ENCODE measurements at places on chromosomes 5 and 9.

DNA sequence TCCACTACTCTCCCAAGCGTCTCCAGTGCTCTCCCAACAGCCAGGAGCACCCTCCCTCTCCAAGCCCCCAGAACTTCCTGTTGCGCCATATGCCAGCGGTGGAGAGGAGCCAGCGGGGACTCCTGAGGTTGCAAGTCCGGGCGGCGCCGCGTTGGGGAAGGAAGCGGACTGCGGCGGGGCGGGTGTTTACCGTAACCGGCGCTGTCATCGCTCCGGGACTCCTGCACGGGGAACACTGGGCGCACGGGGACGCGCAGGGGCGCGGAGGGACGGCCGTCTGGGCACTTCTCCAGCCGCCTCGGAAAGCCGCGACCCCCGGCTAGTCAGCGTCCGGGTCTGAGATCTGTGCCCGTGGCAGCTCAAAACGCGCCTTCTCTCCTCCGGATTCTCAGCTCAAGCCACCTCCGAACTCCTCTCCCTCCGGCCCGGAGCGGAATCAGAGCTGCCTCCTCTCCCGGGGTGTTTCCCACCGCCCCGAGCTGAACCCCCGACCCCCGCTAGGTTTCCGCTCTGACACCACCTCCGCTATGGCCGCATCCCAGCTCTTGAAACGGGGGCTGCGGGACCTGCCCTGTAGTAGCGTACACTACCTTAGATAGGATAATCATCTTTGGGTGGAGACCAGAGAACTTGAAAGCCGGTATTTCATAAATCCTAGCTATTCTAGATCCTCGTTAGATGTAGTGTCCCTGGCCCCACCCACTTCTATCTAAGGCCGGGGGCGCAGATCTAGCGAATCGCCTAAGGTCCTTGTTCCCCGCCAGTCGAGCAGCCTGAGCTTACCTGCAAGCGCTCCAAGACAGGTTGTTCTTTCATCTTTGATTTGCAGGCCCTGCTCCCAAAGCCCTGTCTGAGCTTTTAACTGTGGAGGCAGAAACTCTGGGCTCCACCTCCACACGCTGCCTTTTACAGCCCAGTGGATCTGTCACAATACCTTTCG, at the start of gene TRPM6:
TSS of gene TRPM6 (minus strand) at position 881 of the 940 bp plus-strand sequence. CDS start at position 816, 65 bp downstream.
- no peak for DNase-seq

DNA sequence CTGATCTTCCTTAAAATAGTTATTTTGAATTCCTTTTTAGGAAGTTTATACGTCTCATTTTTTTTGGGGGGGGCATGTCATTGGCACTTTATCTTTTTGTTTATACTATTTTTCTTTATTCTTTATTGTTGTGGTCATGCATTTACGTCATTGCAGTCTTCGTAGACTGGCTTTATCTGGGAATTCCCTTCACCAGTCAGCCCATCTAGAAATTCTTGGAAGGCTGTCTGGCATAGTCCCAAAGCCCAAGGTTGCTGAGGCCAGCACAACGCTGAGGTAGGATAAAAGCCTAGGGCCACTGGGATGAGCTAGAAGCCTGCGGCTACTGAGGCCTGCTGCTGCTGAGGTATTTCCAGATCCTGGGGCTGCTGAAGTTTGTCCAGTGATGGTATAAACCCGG, 121.5 kb downstream of the ISOC1 start:
- no peak for DNase-seq

DNA sequence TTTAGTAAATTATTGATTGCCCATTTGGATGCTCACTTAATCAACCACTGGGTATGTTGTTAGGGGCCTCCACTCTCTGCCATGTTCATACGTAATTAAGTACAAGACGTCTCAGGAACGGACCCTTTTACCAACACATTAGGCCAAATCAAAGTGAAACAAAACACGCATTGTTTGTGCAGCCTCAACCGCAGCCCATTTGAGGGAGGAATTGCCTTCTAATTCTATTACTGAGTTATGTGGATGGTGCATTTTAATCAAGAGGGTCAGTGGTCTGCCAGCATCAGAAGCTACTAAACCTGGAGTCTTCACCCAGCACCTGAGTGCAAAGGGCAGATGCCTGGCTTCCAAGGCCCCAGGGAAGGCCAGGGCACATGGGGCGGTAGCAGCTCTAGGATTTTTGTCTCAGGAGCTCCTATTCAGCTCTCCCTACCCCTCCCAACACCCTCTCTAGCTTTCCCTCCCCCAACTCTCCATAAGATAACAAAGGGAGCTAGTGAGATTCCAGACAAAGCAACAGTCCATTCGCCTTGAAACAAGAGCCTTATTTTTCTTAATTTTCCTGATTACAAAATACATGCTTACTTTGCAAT, 7.9 kb upstream of the MED27 start:
- no peak for DNase-seq

DNA sequence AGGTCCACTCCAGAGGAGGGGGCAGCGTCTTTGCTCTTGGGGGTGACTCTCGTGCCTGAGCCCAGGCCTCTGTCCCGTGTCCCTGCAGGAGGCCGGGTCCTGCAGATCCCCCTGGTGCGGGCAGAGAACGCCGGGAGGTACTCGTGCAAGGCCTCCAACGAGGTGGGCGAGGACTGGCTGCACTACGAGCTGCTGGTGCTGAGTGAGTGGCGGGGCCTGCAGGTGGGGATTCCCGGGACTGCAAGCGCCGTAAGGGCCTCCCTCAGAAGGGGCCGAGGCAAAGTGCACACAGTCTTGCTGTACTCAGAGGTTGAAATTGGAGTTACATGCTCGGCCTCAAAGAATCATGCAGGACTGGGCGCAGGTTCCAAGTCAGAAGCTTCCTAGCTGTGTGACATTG, 62.7 kb upstream of the ASS1 start:
- no peak for DNase-seq

DNA sequence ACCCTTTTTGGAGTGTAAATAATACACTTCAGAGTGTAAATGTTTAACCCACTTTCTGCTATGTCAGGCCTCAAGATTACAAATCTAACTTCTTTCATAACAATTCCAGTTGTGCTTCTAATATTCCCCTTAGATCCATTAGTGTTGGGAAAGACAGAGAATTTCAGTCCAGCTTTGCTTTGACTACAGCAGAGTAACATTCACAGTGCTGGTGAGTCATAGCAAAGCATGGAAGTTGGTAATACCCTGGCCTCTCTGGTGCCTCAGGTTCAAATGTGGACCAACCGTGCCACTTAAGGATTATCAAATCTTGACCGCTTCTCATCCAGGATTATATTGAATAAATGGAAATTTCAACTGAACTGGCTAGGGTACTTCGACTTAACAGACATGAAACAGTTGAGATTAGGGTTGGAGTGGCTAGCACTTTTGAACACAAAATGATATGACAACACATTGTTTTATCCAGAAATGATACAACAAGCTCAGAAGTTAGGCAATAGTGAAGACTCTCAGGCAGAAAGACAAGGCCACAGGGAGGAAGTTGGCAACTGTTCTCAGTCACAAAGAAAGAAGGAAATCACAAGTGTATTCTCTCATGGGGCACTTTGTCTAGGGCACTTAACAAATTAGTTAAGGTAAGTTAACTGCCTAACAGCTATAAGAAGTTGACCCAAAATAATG, 24.4 kb upstream of the RASA1 start:
- no peak for DNase-seq

GRCh38 chr9:78001946-78002731, 29.5 kb downstream of the GNAQ start:
- DNase-seq, result no peak

DNA sequence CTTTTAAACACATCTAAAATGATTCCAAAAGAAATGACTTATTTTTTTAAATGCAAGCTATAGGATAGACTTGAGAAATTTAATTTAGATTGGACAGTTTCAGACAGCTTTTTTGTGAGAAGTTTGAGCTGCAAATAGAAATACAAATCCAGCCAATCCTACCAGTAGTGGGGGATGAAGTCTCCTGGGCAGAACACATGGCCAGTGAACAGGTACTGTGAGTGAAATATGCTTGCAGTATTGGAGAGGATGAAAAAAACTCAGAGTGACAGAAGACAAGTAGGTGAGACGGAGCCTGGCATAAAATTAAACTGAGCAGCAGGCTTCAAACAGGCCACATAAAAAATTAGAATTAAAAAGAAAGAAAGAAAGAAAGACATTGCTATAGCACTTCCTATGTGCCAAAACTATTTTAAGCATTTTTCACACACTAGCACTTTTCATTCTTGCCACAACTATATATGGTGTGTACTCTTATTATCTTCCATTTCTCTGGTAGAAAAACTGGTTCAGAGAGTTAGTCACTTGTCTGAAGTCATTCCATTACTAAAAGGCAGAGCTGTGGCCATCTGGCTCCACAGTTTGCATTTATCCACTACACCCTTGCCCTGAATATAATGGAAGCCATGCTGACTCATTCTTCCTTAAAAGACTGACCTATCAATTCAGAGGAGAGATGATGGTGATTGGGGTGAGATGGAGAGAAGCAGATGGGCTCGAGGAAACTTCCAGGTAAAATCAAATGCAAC, 310.2 kb upstream of the CTNND2 start:
- no peak for DNase-seq

GRCh38 chr9:84136119-84136868, 155.7 kb downstream of the RMI1 start:
- DNase-seq, result no peak

GRCh38 chr9:136624184-136624951, 38.3 kb upstream of the EGFL7 start:
- DNase-seq, result no peak

- no peak for DNase-seq
Observed at GRCh38 chr9:121658166-121658565, 6.7 kb downstream of the DAB2IP start.

DNA sequence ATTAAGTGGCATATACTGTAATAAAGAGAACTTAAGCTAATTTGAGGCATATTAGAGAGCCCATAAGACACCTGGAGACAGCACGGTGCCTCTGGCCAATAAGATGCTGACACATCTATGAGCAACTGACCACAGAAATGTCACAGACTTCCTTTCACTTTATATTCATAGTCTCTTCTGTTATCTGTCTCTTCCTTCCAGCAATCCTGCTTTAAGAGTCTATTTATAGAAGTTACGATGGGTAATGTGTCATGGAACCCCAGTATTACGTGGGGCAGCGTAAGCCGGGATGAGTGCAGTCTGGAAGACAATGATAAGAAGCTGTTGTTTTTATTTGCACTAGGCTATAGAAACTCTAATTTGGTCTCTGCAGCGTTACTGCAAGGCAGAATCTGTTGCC, 136.8 kb downstream of the CFAP90 start:
- DNase-seq, result no peak

DNA sequence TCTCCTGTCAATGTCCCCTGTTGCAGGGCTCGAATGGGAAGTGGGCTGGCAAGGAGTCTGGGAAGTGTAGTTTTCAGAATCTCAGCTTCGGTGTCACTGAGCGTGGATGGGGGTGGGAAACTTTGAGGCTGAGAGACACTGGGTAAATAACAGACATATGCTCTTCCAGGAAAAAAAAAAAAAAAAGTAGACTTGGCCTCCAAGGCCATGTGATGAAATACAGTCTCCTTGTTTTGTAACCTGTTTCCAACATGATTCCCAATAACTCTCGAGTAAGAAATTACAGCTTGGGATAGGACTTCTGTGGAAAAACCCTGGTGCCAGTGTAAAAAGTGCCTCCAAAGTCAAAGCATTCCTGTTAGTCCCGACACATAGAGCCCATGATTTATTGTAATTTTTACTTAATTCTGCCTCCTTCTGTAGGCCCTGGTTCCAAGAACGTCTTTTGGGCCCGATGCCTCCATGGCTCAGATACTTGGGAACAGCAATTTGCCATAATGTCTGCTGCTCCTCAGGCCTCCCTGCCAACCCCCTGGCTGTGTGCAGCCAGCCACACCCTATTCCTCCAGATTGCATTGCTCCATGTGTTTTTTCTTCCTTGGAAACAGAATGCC, 119.5 kb upstream of the TNC start:
- DNase-seq, result no peak

GRCh38 chr9:99052815-99053715, 51.8 kb upstream of the TGFBR1 start:
- no peak for DNase-seq

DNA sequence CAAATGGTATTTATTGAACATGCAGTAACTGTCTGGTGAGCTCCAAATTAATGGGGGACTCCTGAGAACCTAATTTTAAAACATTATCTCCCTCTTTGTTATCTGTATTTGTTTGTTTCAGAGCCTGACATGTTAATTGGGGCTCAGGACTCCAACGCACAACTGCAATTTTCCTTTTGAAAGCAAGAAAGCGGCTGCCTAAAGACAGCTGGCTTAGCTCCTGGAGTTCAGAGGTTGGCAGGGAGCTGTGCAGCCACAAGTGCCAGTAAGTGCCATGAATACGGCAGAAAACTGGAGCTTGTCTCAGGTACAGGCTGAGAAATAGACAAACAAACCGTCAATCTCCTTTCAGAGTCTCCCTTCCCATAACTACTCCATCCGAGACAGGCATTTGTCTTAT, 80.9 kb downstream of the PPP2R2B start:
- no peak for DNase-seq

DNA sequence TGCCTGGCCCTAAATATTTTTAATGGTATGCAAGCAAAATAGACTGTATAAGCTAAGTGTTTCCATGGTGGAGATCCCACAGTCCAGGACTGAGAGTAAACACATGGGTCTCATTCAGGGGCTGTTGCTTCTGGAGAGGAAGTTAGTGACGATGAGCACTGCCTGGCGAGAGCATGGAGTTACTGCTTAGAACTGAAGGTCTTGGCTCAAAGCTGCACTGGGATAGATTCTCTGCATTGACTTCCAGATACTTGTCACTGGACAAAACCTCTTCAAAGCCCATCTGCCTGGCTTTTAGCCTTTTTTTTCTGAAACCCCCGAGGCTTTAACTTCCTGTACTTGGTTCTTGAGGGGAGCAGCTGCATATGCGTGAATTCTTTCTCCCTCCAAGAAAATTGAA, 39.2 kb downstream of the GPR107 start:
- no peak for DNase-seq

DNA sequence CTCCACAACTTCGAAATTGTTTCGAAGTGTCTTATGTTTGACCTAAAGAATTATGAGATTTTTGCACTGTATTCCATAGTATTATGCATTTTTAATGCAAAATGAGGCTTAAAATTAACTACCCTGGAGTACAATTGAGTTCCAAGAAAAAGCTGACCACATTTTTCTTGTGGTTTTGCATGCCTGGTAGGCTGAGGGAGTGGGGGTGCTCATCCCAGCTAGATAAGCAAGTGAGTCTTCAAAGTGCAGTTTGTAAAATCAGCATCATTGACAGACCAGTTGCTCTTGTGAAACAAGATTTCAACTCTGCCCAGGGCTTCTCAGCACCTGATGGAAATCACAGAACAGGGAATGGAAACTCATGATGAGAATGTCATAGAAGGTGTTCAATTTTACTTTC, 17.0 kb upstream of the NDUFS4 start:
- no peak for DNase-seq

DNA sequence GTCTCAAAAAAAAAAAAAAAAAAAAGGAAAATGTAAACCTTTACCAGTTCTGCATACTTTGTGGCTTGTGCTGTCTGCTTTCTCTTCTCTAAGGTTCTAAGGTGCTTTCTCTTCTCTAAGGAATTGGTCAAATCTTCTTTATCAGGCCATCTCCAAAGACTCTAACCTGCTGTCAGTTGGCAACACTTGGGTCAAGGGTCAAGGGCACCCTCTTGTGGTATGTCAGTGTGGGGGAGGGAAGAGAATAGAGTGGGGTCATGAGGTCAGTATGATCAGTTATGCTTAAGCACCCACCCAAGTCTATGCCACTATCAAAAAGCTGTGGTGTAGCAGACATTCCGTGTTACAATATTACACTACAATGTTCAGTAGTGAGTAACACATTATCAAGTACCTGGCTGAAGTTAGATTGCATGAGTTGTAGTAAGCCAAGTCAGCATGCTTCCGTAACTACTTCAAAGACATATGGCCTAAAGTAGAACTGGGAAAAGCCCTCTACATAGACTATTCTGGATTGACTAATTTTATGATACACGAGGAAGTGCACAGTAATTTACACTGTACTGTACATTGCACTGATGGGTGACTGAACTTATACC, 25.0 kb upstream of the CCL28 start:
- no peak for DNase-seq

Measured in CD4-positive, alpha-beta memory T cell (primary cell).